IMR-90 (cell line): ENCODE measurements at places on chromosomes 3 and 15. TPM values are rescaled to one million over a fixed set of nuclear protein-coding genes. Genes with fewer than 3 reads are reported as not detected.
A peak's percentile ranks its signal among the peaks of the same experiment; 100 is the strongest.

- DNase-seq: no peak
These were observed 204.8 kb upstream of the ZPLD1 start for GRCh38 chr3:102230057-102230456.

DNA sequence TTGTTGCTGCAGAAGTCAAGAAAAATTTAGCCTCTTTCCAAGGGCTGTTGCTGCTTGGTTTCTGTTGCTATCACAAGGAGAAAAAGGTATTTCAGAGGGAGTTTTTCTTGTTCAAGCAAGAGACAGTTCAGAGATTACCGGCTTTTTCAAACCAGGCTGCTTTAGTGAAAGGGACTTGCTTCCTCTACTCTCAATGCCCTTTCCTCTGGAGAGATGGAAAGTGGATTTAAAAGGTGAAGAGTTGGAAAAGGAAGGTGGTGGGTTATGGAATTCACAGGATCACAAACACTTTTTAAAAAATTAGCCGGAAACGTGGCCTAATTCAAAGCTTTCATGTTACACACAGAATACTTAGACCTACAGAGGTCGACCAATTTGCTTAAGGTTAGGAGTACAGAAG is 1.1 kb downstream of the PARP6 start:
- DNase-seq: no peak

DNA sequence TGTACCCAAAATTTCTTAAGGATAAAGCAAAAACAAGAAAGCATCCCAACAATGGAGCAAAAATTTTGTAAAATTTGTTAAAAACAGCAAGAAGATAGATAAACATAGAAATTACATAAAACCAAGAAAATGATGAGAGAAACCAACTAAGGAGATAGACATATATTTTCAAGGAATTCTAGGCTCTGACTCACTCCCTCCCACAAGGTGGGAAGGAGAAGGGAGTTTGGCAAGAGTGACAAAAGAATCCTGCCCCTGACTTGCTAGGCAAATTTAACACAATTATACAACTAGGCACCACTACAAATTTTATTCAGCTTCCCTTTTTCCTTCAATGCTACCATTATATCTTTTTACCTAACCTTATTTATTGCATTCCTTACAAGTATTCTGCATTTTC is 70.9 kb downstream of the MYO9A start:
- DNase-seq: peak; percentile 67

- DNase-seq: no peak
These were observed 17.5 kb upstream of the CORO2B start for GRCh38 chr15:68561171-68561900.

- DNase-seq: no peak
These were observed 19.5 kb downstream of the TBL1XR1 start for GRCh38 chr3:177177749-177178221.

PYGO1 gene
- 2.6 and 3.0 TPM in 2 replicates for polyA plus RNA-seq

ZDHHC23 gene
- polyA plus RNA-seq: 0.24 and 0.50 TPM in 2 replicates

ARGFX gene
- polyA plus RNA-seq: not detected in 2 replicates

ST8SIA2 gene
- not detected in 2 replicates for polyA plus RNA-seq

SMAD6 gene
- 8.5 and 13.6 TPM in 2 replicates for polyA plus RNA-seq

GASK1A gene
- 0.06 and 0.19 TPM in 2 replicates for polyA plus RNA-seq
